ENCODE measurements at places on chromosomes 5 and 9.

DNA sequence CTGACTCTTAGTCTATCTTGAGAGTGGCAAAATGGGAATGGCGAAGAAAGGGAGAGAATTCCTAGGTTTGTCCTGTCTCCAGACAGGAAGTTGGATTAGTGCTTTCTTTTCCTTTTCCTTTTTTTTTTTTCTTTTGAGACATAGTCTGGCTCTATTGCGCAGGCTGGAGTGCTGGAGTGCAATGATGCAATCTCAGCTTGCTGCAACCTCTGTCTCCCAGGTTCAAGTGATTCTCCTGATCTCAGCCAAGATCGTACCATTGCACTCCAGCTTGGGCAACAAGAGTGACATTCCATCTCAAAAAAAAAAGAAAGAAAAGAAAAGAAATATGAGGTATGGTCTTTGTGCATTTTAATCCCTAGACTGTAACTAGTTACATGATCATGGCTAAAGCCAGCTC is 12.6 kb upstream of the KIF27 start:
- DNase-seq: no peak

GRCh38 chr9:132982458-132982857 is 4.0 kb downstream of the GFI1B start:
- DNase-seq: no peak

- no peak for DNase-seq
Measured at GRCh38 chr5:77993141-77993854, 217.2 kb upstream of the TBCA start.

GRCh38 chr9:120650352-120650751 is 63.9 kb downstream of the MEGF9 start:
- DNase-seq: no peak

DNA sequence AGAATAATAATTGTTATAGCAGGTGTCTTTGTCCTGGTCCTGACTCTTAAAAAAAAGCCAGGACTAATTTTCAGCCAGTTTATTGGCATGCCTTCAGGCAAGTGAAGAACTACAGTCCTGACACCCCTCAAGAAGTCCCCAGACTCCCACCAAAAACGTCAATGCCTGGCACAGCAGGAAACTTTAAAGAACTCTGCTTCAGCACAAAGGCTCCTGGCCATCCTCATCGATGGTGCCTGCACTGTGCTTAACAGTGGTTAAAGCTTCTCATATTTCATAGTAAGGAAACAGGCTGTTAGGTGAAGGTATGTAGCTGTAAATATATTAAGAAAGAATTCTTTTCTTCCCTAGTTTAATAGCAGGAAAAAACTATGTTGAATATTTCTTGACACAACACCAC is 280.1 kb upstream of the PUM3 start:
- no peak for DNase-seq

- DNase-seq: no peak
Measured at GRCh38 chr9:69527454-69527853, 144.7 kb downstream of the APBA1 start.

DNA sequence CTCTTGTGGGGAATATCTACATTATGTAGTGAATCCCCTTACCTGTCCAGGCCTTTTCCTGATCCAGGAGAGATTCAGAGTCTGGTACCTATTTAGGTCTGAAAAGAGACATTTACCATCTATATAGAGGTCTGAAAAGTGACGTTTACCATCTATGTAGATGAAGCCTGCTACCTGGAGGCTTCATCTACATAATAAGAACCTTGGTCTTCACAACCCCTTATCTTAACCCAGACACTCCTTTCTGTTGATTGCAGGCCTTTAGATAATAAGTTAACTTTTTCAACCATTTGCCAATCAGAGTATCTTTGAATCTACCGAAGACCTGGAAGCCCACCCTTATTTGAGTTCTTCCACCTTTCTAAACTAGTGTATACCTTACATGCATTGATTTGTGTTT is 113.0 kb upstream of the DMRT1 start:
- DNase-seq: no peak

DNA sequence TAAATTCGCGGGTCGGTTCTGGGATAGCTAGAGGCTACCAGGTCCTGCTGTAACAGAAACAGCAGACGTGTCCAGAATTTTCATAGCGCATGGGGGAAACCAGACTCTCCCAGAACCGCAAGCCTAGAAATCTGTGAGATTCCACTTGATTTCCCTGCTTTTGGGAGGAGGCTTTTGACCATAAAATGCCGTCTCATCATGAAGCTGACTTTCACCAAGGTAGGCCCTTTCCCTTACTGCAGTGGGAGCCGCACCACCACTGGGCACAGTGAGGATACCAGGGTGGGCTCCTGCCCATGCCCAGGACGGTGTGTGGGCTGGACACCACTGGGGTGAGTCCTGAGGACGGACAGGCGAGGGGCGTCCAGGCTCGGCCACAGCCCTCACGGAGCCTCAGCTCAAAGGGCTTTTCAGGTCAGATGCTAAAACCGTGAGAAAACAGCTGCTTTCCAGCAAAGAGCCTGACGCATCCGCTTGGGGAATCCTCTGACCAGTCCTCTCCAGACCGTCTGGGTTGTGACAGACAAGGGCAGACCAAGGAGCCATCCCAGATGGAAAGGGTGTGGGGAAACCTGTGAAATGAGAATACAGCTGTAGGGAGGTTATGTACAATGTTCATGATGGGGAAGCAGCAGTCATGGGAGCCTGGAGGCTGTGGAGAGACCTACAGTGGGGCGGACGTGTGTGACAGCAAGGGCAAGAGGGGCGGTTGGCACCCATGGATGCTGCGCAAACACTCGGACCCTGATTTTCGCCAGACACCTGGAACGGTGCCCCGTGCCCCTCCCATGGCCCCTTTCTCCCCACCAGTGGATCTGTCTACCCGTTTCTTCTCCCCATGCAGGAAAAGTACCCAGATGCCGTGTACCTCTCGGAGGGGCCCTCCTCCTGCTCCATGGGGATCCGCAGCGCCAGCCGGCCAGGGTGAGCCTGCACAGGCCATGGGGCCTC is 59.2 kb downstream of the IPPK start:
- DNase-seq: no peak

GRCh38 chr5:135120951-135121350 is 86.9 kb upstream of the PITX1 start:
- DNase-seq: no peak

GRCh38 chr5:118007262-118007661 is 981.1 kb downstream of the DTWD2 start:
- DNase-seq: no peak

DNA sequence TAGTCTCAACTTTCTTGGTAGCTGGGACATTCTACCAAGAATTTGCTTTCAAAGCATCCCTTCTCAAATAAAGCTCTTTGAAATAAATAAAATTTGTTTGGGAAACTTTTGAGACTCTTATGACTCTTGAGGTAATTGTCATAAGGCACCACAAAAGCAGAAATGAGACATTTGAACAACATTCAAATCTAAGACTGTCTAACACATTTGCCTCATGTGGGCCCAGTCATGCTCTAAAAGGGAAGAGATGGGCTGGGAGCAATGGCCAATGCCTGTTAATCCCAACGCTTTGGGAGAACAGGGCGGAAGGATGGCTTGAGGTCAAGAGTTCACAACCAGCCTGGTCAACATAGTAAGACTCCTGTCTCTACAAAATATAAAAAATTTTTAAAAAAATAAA is 26.4 kb downstream of the SLC31A2 start:
- DNase-seq: no peak

DNA sequence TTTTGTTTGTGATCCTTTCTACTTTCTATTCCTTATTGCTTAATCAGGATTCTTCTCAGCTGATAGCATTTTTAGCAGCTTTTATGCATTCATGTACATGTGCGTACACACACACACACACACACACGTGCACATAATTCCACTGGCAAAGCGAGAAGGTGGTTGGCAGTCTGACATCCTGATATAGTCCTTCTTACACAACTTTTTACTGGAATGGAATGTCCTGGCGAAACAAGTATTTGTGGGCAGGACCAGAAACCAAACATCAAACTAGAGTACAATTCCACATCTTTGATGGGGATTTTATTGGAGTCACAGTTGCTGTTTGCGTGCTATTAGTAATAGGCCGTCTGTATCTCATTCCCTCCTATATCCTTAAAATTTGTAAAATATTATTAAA is 356.5 kb downstream of the CCDC171 start:
- no peak for DNase-seq

DNA sequence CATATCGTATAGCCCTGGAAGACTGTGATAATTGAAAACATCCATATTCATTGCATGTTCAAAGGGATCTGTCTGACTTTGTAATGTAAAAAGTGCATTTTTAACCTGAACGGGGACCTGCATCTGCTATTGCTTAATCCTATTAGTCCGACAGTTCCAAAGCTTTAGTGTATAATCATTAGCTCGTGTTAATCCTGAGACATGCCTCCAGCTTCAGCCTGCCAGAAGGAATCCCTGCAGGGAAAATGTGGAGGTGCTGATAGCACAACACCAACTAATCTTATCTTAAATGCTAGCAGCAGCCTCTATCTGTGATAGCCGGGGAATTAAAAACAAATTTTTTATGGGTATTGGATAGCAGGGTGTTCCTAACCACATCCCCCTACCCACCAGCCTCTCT is 495.2 kb downstream of the TLE4 start:
- no peak for DNase-seq

DNA sequence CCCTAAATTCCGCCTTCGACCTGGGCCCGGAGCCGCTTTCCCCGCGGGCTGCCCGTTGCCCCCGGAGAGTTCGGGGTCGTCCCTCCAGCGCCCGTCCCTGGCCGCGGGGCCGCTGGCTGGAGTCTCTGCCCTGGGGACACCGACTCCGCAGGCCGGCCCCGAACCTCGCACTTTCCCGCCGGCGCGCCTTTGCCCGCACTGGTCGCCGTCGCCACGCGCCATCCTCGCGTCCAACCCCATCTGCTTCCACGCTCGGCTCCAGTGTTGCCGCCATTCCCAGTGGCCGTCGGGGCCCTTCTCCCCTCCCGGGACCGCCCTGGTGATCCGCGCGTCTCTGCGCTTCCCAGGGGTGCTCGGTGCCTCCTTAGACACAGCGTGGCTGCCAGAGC is 11.0 kb downstream of the LHX3 start:
- DNase-seq: no peak

DNA sequence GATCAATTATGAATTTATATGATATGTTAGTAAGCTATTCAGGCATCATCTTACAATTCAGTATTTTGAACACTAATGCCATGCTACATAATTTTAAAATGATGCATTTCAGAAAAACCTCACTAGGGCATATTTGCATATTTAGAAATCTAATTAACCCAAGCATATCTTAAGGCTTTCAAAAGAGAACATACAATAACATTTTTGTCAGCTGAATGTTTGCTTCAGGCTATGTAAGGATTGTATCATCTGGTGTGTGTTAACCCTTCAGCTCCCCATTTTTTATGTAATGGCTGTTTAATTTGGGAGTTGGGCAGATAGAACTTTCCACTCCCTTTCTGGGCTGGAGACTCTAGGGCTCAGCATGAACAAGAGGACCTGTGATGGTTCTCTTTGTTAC is 299.1 kb upstream of the EFNA5 start:
- no peak for DNase-seq

DNA sequence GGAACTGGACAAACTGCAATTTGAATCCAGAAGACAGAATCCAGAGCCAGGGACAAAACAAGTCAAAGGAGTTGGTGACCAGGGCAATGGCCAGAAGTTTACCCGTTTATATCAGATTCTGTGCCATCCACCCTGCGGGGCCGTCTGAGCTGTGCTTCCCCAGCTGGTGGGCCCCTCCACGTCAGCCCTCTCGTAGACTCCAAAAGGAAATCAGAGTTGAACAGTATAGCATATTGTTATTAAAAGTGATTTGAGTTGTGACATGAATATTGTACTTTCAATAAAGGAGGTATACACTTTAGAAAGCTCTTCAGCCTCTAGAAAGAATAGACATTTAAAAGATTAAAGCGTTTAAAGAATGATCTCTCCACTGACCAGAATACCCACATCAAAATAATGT is 102.4 kb downstream of the NFIB start:
- DNase-seq: no peak

DNA sequence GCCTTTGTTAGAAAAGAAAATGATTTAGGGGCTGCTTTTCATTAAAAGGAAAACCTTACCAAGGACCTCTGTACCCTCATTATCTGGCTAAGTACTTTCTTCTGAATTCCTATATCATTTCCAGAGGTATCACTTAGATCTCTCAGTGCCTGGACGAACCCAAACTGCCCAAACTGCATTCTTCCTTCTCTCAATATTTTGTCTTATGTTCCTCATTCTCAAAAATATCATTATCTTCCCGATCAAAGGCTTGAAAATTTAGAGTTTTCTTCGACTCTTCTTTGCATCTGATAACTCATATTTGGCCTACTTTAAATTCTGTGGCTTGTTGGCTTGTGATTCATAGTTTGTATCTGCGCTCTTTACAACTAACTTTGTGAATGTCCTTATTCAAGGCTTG is 136.7 kb upstream of the TAF11L2 start:
- DNase-seq: no peak

GRCh38 chr9:121214005-121214404 is 12.3 kb upstream of the RAB14 start:
- no peak for DNase-seq

DNA sequence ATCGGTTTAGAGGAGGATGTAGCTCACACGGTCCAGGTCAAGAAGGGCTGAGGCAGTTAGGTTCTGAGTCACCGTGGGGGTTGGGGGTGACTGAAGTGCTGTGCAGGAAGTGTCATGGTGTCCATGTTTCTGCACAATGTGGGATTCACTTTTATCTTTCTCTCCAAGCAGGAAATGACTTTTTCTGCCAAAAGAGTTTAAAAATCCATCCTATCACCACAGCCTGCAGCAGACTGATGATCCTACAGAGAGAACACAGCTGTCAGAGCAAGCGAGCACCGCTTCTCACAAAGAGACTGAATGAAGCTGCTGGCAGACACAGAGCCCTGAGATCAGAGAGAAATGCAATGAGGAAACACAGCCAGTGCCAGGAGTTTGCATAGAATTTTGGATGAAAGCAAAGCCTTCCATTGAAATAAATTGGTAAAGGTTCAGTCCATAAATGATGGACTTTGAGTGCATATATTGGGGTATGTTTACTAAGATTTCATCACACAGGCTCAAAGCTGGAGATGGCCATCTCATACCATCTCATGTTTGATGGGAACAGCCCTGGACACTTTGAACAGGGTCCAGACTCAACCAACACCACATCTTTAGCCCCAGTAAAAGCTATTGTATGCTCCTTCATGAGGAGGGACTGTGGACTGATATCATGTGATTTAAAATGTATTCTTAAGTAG is 213.9 kb upstream of the FBXL7 start:
- no peak for DNase-seq

GRCh38 chr5:14035859-14036503 is 91.5 kb upstream of the DNAH5 start:
- DNase-seq: no peak

- DNase-seq: no peak
Measured at GRCh38 chr5:55899344-55899743, 48.2 kb downstream of the IL31RA start.

DNA sequence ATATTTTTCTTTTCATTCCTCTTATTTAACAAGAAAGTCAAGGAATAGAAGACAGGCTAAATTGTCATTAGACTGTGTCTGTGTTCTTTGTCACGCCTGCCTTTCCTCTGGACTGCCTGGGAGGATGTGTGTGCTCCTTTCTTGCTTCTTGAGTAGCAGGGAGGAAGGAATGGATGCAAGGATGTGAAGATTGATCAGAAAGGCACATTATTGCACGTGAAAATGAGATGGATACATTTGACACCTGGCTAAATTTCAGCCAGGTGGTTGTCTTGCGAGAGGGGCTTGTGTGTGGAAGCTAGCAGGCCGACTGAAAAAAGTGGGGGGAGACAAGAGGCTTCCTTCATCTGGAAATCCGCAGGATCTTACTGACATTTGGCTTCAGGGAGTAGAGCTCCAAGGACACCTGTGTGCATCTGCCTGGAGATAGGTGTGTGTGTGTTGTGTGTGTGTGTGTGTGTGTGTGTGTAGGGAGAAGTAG is 200.1 kb downstream of the MEF2C start:
- no peak for DNase-seq

Measured in activated naive CD8-positive, alpha-beta T cell treated with anti-CD3 and anti-CD28 coated beads, Interleukin-2, amount 50 U/mL, for 24 hours (primary cell).